ENCODE measurements at places on chromosomes 5 and 9.

- DNase-seq, result no peak
Observed at GRCh38 chr9:4042231-4042630, 257.6 kb downstream of the GLIS3 start.

GRCh38 chr9:93827545-93828330, 127.4 kb downstream of the BARX1 start:
- DNase-seq, result peak; percentile 64

DNA sequence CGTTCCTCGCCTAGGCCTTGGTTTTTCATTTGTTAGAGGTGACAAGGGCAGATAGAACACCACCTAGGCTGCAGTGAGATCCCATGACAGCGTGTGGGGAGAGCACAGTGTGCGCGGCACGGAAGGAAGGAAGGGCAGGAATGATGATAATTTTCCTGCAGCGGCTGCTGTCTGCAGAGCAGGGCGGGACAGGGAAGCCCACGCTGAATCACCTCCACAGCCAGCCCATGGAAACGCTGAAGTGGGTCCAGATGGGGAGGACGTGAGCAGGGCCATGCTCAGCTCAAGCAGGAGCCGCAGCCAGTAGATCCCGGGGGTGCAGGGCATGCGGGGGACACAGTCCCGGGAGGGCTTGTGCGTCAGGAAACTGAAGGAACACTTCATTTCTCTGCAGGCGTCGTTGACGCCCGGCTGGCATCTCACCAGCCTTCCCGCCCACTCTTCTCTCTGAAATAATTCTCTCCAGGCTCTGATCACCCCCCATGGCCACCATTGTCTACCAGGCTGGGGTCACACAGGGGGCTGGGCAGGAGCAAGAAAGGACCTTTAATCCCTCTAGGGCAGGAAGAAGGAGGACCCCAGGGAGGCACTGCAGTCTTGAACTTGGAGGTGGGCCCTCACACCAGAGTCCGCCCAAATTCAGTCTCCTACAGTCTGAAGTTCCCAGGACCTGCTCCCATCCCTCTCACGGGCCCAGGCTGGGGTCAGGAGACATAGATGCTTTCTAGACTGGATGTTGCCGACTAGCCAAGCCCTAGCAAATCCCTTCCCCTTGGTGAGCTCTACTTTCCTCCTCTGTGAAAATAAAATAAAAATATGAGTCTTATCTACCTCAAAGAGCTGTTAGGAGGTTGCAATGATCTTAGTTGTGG, 20.9 kb upstream of the SYNPO start:
- DNase-seq, result no peak

DNA sequence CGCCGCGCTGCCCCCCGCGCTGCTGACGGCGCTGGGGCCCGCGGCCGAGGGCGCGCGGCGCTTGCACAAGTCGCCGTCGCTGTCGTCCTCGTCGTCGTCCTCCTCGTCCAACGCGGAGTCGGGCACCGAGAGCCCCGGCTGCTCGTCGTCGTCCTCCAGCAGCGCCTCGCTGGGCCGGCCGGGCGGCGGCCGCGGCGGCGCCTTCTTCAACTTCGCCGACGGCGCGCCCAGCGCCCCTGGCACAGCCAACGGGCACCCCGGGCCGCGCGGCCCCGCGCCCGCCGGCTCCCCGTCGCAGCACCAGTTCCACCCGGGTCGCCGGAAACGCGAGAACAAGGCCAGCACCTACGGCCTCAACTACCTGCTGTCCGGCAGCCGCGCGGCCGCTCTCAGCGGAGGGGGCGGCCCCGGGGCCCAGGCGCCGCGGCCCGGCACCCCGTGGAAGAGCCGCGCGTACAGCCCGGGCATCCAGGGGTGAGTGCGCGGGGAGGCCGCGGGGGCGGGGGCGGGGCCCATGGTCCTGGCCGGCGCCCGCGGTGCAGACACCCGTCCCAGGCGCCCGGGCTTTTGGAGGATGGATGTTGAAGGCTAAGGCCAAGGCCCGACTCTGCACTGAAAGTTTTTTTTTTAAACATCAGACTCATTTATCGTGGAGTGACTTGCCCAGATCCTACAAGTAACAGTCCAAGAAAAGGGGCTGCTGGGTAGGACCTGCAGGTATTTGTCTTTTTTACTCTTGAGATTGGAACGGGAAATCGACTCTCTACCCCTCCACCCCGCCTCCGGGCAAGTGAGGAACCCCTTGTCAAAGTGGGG, 1.2 kb downstream of the TENT4A start:
- DNase-seq, result peak; percentile 15

GRCh38 chr9:83219154-83219923, 156.4 kb upstream of the RASEF start:
- peak; percentile 89 for DNase-seq
